NCI-H526 (cell line): ENCODE measurements at places on chromosomes 4 and X.

DNA sequence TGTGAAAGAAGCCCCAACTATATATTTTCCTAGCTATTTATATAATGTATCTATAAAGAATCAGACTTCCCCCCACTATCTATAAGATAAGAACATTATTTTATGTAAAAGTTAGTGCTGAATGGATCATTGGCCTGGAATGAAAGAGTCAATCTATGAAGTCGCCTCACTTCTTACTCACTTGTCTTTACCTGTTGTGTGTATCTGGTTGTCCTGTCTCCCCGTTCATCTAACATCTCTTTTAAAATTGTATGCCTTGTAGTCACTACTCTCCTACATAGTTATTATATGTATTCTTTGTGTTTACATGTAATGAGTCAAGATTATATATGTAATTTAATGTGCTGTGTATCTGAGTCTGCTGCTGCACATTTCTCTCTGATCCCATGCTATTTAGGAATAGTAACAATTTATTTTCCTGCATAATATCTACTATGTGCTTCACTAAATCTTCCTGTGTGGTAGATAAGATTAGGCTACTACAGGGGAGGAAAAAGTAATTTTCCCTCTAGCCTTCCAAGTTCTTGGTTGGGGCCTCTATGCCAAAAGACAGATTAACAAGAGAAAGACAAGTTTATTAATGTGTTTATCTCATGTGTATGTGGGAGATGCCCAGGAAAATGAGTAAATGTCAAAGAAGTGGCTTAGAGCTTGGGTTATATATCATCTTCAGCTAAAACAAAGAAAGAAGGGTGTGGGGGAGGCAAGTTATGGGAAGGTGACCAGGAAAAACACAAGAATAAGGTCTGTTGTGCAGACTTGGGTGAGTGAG is 77.6 kb upstream of the FRMPD4 start:
- no peak for DNase-seq

DNA sequence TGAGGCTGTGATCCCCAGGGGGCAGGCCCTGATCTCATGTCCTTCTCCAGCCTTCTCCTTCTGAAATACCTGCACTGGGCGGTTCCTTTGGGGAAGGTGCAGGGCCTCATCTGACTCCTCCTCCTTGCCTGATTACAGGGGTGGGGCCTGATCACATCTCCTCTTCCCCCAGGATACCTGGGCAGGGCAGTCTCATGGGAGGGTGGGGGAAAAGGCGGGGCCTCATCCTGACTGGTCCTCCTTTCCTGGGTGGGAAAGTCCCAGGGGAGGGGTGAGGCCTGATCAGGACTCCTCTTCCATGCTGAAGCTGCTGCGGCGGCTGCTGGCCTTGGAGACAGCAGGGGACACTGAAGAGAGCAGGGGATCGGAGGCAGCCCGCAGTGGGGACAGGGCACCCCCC is 13.3 kb downstream of the TFE3 start:
- peak; percentile 26 for DNase-seq

DNA sequence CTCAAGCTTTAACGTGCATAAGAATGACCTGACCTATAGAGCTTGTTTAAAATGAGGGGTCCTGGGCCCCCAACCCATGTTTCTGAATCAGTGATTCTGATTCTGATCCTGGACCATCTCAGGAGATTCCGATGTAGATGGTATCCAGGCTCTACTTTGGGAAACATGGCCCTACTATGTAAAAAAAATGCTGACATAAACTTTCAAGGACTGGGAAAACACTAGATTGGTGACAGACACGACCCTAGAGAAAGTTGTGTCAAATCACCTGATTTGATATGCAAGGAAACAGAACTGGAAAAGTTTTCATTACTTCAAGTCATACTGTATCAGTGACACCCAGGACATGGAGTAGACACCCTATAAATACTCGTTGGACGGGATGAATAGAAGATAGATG is 328.5 kb downstream of the HNRNPD start:
- no peak for DNase-seq

DNA sequence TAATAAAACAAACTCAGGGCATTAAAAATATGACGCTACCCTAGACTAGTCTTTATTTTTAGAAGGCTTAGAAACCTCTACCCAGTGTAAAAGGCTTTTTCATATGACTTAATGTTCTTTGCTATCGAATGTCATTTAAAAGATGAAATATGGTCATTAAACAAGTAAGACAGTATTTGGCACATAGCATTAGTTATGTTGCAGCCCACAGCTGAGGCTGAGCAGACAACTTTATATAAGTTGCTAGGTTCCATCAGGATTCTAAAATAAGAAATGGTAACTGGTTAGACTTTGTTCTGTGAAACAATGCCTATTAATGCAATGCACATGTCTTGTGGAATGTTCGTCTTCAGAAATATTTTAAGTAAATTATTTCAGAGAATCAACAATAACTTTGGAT is 10.4 kb upstream of the PRSS12 start:
- no peak for DNase-seq

DNA sequence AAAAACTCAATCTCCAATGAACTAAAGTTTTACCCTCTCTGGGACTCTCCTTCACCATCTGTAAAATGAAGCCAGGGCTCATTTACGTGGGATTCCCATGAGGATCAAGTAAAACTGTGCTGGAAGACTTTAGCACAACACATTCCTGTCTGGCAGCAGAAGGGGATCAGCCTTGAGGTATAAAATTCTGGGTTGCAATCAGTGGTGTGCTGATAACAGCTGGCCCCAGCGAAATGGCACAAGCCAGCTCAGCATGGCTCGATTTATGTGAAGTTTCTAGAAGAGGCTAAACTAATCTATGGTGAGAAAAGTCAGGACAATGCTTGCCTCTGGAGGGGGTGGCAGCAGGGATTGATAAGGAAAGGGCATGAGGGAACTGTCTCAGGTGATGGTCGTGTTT is 28.4 kb downstream of the ZNF630 start:
- DNase-seq: no peak
